HEK293T (cell line): ENCODE measurements at places on chromosomes 16 and 17.
A peak's percentile ranks its signal among the peaks of the same experiment; 100 is the strongest.

DNA sequence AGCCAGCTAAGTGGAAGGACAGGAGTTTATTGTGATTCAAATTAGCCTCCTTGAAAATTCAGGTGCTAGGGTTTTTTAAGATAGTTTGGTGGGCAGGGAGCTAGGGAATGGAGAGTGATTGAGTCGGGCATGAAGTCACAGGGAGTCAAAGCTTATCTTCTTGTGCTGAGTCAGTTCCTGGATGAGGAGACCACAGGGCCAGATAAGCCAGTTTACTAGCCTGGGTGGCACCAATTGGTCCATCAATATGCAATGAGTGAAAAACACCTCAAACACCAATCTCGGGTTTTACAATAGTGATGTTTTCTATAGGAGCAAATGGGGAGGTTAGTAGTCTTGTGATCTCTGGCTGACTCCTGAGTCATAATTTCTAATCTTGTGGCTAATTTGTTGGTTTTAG, 165.1 kb downstream of the ABCC12 start:
- no peak for DNase-seq

GRCh38 chr17:44878627-44879221, 20.5 kb downstream of the EFTUD2 start:
- peak; percentile 51 for DNase-seq

GRCh38 chr17:79473876-79474440, 136.9 kb downstream of the RBFOX3 start:
- DNase-seq, result no peak

GRCh38 chr16:31085411-31085810, 3.3 kb downstream of the PRSS53 start:
- no peak for DNase-seq

GRCh38 chr17:13973960-13974651, 95.2 kb upstream of the COX10 start:
- DNase-seq, result no peak

DNA sequence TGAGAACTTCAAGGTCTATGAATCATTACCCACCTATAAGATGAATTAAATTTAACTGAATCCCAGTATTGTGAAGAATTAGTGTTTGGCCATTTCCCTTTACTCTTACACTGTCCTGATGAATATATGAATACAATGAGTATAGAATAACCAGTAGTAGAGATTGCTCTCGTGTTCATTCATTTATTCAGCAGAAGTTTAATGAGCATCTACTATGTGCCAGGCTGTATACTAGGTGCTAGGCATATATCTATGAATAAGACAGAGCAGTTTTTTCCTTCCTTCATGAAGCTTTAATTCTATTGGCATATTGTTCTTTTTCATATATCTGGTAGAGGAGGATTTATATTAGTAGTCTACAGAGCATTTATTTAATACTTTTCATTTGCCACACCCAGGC, 6.0 kb downstream of the GOSR1 start:
- no peak for DNase-seq

DNA sequence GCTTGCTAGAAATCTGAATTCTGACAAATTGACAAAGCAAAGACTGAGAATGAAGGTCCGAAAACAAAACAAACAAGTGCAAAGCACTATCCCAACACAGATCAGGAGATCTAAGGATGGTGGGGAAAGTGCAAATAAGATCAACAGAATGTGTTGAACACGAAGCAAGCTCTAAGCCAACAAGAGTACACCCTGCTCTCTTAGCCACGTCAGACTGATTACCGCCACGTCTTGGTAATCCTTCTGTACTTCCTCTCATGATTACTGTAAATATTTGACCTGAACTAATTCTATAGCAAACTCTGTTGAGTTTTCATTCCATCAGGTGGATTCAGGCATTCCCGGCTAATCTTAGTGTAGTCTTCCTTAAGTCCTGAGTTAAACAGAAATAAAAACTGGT, 34.3 kb upstream of the ERCC4 start:
- DNase-seq, result no peak

- no peak for DNase-seq
Measured at GRCh38 chr17:49393491-49394255, 21.0 kb downstream of the PHB1 start.

DNA sequence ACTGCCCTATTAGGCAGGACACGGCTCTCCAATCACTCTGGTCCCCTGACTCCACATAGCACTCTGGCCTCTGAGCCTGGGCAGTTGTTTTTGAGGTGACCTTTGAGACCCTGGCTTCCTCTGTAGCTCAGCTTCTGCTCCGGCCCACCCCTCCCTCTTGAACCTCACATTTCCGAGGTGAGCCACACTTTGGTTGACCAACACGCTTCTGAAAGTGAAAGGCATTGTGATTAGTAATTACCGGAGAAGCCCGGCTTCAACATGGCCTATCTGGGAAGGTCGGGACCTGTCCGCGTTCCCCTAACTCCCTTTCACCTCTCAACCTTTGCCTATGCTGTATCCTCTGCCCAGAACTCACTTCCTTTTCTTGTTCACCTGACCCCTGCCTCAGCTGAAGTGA, 10.3 kb upstream of the ITGAX start:
- DNase-seq, result no peak

GRCh38 chr17:79183293-79184158, 108.9 kb downstream of the ENGASE start:
- DNase-seq, result peak; percentile 81

GRCh38 chr16:58541711-58542110, 26.4 kb downstream of the SETD6 start:
- no peak for DNase-seq

- DNase-seq, result no peak
Measured at GRCh38 chr16:69941251-69942098, 9.7 kb upstream of the CLEC18A start.

DNA sequence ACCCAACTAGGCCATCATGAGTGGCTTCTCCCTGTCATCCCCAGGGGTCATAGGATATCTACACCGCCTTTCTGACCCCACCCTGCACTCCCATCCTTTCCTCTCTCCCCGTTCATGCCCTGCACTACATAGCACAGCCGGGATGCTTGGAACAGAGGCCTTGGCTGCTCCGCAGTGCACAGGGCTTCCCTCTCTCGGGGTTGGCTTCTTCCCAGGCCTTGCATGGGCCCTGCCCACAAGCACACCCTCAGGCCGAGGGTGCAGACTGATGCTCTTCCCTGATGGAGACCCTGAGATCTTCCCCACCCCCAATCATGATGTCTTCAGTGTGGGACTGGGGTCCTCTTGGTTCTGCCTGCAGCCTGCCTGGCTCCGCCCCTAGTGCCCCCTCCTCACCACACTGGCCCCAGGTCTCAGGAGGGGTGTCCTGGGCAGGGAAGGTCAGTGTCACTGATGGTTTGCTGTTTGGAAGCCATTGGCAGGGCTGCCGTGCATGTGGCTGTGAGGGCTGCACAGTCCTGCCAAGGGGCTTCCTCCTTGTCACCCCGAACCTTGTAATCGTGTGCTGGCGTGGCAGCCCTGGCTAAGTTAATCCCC, 14.3 kb upstream of the NAGLU start:
- DNase-seq, result no peak

GRCh38 chr17:42402117-42402516, 13.9 kb upstream of the STAT3 start:
- DNase-seq, result no peak

GRCh38 chr17:8237175-8237574, 10.7 kb downstream of the CTC1 start:
- no peak for DNase-seq

- DNase-seq, result no peak
Measured at GRCh38 chr16:67666032-67666551, 458 bp downstream of the ENKD1 start.

- DNase-seq, result peak; percentile 99
Measured at GRCh38 chr17:76671123-76671911, 27.8 kb upstream of the ST6GALNAC1 start.

GRCh38 chr17:66714046-66715023, 120.6 kb upstream of the CACNG5 start:
- DNase-seq, result no peak

DNA sequence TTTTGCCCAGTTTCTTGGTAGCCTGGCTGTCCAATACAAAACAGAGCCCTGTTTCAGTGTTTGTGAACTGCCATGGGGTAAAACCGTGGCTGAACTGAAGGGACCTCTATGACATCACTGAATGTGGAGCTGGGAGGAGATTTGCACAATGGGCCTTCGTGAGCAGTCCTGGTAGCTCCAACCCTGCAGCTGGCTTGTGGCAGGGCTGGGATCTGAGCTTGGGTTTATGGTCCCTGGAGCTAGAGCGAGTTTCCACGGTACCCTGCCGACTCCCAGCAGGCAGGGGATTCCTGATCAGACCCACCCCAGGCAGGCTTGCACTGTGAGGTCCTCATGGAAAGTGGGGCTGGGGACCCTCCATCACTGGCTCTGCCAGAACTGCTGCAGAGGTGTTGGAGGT, 247.0 kb downstream of the GSG1L start:
- no peak for DNase-seq

DNA sequence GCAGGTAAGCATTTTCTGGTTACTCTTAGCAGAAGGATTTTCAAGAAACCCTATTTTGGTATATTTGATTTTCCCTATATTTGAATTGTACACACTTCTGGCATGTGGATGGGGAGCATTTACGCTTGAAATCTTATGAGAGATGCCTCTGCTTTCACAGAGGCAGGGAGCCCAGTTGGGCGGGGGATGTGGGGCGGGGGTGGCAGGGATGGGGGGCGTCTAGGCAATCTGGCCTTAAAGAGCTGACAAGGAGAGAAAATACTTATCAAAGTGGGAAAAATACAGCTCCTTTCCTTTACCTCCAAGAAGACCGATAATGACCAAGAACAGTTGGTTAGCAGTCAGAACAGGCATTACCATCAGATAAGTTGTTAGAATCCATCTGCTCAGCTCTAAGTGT, 79.1 kb upstream of the NUDT7 start:
- DNase-seq, result no peak

- DNase-seq, result no peak
Measured at GRCh38 chr16:69404275-69404805, 18.5 kb upstream of the TERF2 start.

DNA sequence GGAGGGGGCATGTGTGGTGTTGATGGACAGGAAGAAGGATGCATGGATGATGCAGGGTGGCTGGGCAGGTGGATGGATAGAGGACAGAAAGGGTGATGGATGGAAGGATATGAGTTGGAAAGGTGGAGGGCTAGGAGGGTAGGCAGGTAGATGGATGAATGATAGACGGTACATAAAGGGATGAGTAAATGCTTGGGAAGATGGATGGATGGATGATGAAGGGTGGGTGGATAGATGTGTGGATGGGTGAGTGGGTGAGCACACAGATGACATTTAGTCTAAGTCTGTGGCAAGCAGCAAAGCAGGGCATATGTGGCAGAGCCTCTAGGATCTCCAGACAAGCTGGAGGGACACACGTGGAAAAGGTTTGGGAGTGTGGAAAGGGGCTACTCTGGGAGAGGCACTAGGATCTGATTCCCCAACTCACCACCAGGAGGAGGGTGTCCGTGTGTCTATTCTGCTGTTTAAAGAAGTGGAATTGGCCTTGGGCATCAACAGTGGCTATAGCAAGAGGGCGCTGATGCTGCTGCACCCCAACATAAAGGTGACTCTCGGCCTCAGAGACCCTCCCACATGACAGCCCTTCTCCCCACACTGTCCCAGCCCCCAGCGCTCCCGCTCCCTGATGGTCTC, 8.2 kb downstream of the PLD2 start:
- DNase-seq, result peak; percentile 30

DNA sequence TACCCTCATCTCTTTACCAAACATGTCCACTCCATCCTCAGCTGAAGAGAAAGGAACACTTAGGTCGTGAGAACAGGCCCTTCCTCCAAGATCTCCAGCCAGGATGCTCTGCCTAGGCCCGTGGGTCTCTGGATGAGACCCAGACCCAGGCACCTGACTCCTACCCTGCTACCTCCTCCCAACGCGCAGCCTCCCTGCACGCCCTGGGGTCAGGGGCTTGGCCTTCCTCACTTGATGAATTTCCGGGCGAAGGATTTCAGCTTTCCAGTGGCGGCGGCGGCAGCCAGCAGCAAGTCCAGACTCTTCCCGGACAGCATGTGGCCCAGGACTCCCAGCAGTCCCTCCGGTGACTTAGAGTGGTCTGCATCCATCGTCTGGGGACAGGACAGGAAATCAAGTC, 13.4 kb downstream of the CSF3 start:
- no peak for DNase-seq

DNA sequence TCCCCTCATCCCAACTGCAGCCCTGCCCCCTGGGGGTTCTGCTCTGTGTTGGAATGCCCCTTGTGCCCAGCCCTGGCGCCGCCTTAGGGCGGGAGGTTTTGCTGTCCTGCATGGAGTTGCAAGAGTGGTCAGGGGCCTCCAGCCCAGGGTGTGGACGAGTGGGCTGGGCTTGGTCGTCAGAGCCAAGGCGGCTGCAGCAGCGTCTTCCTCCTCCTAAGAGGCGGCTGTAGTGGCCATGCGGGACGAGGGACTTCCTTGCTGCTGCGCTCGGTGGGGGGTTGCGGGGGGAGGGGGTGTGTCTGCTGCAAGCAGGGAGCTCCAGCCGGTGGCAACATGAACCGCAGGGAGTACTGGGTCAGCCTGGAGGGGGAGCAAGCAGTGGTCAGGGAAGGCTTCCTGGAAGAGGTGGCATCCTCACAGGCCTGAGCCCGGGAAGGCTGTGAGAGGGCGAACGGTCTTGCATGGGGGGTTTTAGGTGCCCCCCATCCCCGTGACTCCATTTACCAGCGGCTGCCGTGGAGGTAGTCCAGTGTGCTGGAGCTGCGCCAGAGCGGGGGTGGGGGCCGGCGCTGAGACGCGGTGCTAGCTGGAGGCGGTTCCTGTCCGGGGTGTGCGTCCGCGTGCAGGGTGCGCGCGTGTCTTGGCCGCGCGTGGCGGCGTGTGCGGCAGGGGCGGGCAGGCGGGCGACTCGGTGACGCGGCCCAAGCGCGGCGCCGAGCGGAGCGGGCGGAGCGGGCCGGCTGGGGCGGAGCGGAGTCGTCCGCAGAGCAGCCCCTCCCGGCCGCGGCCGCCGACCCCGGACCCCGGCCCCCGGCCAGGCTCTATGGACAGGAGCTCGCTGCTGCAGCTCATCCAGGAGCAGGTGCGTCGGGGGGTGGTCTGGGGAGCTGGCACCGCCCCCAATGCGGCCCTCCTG, at the start of gene RHBDL1:
RHBDL1 (plus strand) TSS at position 704 of the 916 bp plus-strand sequence; CDS start at position 824, 120 bp downstream.
- peak; percentile 40 for DNase-seq

GRCh38 chr16:67458121-67458641, 22.8 kb downstream of the ATP6V0D1 start:
- DNase-seq, result no peak

- no peak for DNase-seq
Measured at GRCh38 chr16:86495357-86495701, 15.0 kb upstream of the FOXF1 start.

- no peak for DNase-seq
Measured at GRCh38 chr17:42141382-42141781, 13.4 kb downstream of the RAB5C start.
